ENCODE measurements at places on chromosomes 5 and 9.

GRCh38 chr5:167348980-167349379, 942.5 kb upstream of the WWC1 start:
- no peaks in the 10 kb centered on the region for H3K36me3 ChIP-seq
- H3K27me3 ChIP-seq: no peaks in the 10 kb centered on the region
- no peak overlapping the region for H3K27ac ChIP-seq
- H3K4me3 ChIP-seq: no peak overlapping the region

DNA sequence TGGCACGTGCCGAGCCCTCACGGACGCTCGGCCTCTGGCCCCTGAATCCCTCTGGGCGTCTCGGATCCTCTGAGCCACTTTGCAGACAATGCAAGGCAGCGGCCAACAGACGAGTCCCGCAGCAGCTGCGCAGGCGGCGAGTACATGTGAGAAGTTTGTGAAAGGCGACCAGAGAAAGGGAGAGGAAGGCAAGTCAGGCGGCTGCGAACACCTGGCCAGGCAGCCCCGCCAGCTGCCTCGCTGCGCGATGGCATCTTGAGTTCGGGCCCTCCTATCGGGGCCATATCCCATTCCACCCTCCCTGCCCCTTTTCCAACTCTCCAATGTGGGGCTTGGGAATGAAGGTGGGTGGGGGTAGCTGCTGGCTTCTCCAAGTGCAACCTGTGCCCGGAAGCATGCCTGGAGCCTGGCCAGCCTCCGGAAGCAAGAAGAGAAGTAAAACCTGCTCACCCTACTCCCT, 4.5 kb upstream of the POU4F3 start:
- 0 out of 2 replicates have a peak, but pooled peaks cover 2% of the 10 kb centered on the region for H3K4me1 ChIP-seq
- no peaks in the 10 kb centered on the region for H3K36me3 ChIP-seq
- no peak overlapping the region for H3K27ac ChIP-seq
- H3K4me3 ChIP-seq: no peak overlapping the region

GRCh38 chr9:98222885-98223691, 30.7 kb upstream of the CORO2A start:
- no peaks in the 10 kb centered on the region for H3K27me3 ChIP-seq
- no peak overlapping the region for H3K27ac ChIP-seq
- no peak for DNase-seq
- H3K36me3 ChIP-seq: peaks cover 11% of the 10 kb centered on the region

- no peak overlapping the region for H3K4me3 ChIP-seq
- no peaks in the 10 kb centered on the region for H3K27me3 ChIP-seq
- peaks cover 16% of the 10 kb centered on the region for H3K36me3 ChIP-seq
Observed at GRCh38 chr9:109037946-109038715, 24.8 kb upstream of the CTNNAL1 start.

DNA sequence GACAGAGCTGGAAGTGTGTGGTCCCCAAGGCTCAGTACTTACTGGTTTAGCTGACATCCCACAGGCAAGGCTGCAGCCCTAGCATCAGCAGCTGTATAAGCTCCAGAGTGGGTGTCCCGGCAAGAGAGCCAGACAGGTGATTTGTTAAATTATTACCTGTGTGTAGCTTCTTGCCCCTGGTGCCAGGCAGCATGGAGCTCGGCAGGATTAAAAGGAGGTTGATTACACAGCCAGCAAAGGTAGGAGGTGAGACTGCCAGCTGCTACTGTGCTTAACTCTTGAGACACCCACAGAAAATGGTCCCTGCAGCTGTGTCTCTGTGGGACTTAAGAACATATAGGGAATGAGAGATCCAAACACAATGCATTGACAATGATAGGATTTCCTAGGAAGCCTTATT, 54.2 kb downstream of the ARHGAP26 start:
- H3K4me3 ChIP-seq: no peak overlapping the region
- no peaks in the 10 kb centered on the region for H3K36me3 ChIP-seq
- no peak overlapping the region for H3K27ac ChIP-seq
- H3K4me1 ChIP-seq: peaks cover 9% of the 10 kb centered on the region
- no peak for DNase-seq
- H3K27me3 ChIP-seq: no peaks in the 10 kb centered on the region

- no peaks in the 10 kb centered on the region for H3K36me3 ChIP-seq
- H3K4me1 ChIP-seq: no peaks in the 10 kb centered on the region
- H3K27ac ChIP-seq: no peak overlapping the region
- no peaks in the 10 kb centered on the region for H3K27me3 ChIP-seq
- no peak overlapping the region for H3K4me3 ChIP-seq
Observed at GRCh38 chr9:129198319-129199043, 20.4 kb upstream of the IER5L start.

DNA sequence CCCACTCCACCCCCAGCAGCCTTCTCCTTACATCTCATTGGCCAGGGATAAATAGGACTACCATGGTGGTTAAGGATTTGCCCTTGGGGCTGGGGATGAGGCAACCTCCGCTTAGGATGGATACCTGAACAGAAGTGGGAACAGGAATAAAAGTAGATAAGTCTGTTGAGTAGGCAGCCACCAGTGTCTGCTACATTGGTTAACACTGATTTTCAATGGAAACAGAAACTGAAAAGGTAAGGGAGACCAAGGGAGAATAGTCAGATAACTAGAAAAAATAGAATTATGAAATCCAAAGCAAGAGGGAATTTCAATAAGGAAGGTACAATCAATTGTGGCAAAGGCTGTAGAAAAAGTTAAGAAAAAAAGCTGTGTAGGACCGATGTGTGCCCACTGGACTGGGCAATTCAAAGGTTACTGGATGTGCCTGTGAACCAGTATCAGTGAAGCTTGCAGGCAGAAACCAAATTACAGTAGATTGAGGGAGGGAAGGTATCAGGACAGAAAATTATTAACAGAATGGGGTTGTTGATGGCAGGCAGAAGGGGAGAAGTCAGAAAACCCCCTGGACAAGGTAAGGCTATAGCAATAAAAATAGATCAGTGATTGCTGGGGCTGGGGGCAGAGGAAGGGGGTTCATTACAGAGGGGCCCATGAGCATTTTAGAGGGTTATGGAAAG, 48.7 kb downstream of the DNAJC21 start:
- H3K4me3 ChIP-seq: no peak overlapping the region
- no peaks in the 10 kb centered on the region for H3K27me3 ChIP-seq
- no peaks in the 10 kb centered on the region for H3K4me1 ChIP-seq
- DNase-seq: no peak
